ENCODE measurements at places on chromosomes 4 and X.

DNA sequence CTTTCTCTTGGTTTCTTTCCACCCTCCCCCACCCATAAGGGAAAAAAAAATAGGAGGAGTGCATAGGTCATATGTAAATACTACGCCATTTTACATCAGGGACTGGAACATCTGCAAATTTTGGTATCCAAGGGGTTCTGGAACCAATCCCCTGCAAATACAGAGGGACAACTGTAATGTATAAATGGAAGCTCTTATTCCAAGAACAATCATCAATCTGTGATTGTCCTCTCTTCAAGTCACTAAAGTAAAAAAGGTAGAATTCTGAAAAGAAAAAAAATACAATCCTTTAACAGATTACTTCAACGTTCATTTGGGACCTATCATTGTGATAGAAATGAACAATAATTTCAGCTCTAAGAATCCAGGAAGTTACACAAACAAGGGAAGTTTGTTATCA, 13.6 kb downstream of the PPA2 start:
- DNase-seq, result no peak

DNA sequence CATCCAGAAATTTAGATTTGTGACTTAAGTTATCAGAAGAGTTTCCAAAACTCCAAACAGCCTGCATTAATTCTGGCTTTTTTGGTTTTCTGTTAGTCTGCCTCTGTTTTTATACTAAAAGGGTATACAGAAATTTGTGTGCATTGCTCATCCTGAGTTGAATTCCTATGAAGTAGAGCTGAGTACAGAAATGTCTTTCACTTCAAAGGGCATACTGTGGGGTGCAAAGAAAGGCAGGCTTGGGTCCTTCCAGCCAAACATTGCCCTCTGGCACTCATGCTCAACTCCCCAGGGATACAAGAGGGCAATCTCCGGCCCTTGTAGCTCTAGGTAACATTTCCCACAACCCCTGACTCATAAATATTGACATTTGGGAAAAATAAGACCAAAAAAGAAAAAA, 27.6 kb upstream of the TMEM184C start:
- no peak for DNase-seq

GRCh38 chr4:14254252-14254651, 626.7 kb upstream of the BOD1L1 start:
- DNase-seq, result no peak

- DNase-seq, result no peak
Measured at GRCh38 chr4:22625311-22625710, 67.4 kb upstream of the GBA3 start.

- DNase-seq, result no peak
Measured at GRCh38 chr4:142030010-142030409, 393.6 kb downstream of the IL15 start.

GRCh38 chr4:151169900-151170299, 70.5 kb downstream of the RPS3A start:
- DNase-seq, result no peak

GRCh38 chr4:171464499-171464898, 348.7 kb upstream of the GALNTL6 start:
- no peak for DNase-seq

GRCh38 chr4:16117164-16117563, 33.3 kb upstream of the PROM1 start:
- no peak for DNase-seq
